ENCODE measurements at places on chromosomes 2 and 18.

GRCh38 chr18:69233465-69234054 is 167.1 kb upstream of the DOK6 start:
- no peak for DNase-seq

DNA sequence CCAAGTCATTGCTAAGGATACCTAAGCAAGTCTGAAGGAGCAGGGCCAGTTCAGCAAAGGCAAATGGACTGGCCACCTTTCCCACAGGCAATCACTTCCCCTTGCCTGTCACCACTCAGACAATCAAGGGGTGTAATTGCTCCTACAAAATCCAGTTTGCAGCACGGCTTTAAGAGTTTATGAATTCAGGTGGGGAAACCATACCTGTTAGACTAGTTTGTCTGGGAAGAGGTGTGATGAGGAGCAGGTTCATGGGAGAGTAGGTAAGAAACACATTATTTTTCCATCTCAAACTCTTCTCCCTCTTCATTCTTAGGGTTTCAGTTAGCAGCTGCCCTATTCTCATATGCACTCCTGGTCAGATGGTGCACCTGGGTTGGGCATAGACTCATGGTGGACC is 102.5 kb downstream of the EVA1A start:
- no peak for DNase-seq

GRCh38 chr2:129923265-129924091 is 56.0 kb upstream of the RAB6C start:
- DNase-seq = peak; percentile 8

- no peak for DNase-seq
Measured at GRCh38 chr2:163348857-163349380, 386.9 kb downstream of the FIGN start.

DNA sequence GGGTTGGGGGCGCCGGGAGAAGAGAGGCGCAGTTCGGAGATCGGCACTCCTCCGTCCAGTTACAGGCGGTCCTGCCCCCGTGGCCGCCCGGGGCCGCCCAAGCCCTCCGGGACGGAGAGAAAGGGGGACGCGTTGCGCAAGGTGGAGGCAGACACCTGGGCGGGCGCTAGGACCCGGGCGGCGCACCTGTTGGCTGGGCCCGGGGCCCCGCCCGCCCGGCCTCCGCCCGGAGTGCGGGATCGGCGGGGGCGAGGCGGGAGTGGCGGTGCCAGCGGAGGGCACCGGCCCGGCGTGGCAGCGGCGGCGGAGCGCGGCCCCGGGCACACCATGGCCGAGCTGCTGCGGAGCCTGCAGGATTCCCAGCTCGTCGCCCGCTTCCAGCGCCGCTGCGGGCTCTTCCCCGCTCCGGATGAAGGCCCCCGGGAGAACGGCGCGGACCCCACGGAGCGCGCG is at the start of gene SGPP2:
Gene SGPP2, plus strand, starts transcription at position 268 of the 453 bp plus-strand sequence. Its CDS starts 60 bp downstream, at position 328.
- DNase-seq = no peak

GRCh38 chr2:212815453-212815852 is 276.9 kb upstream of the ERBB4 start:
- no peak for DNase-seq

- DNase-seq = no peak
Measured at GRCh38 chr18:68662754-68663153, 52.2 kb downstream of the TMX3 start.

GRCh38 chr2:180759631-180760030 is 220.8 kb upstream of the UBE2E3 start:
- DNase-seq = no peak

GRCh38 chr2:181673173-181673572 is 7.1 kb downstream of the NEUROD1 start:
- DNase-seq = no peak

DNA sequence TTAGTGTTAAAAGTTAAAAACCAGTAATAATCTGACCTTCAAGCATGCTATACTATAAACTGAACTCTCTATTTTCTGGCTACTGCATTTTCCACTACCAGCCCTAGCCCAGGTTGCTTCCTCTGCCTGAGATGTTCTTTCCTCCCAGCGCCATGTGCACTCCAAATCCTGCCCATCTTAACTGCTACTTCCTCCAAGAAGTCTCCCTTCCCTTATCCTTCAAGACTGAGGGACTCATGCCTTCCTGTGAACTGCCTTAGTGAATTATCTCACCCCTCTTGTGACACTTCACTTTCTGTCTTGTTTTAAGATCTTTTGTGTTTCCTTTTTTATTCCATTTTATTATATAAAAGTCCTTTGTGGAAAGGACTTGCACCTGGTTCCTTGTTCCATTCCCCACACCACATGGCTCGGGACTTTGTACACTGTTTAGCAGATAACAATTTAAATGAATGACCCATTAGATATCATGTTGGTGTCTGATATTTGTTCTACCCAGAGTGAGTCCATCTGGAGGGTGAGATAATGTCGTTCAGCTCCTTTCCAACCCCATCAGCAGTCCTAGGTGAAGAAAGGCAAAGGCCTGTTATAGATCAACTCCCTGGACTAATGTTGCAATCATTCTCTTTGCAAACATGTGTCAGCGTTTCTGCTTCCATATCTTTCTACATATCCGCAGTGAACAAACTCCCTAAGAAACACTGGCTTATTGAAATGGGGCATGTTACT is 20.9 kb upstream of the AGFG1 start:
- DNase-seq = no peak

DNA sequence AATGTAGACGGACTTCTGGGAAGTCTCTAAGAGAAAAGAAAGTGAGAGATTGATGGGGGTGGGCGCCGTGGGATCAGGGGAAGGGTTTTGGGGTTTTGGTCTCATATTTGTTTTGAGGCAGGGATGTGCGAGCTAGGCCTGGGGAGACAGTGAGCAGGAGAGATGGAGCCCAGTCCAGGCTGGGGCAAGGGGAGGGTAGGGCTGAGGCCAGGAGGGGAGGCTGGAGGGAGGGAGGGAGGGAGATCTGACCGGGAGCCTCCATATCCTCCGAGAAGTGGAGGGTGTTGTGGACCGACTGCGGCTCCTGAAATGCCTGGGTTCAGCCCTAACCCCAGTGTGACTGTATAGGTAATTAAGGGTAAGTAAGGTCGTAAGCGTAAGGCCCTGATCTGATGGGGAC is 72.8 kb upstream of the ODC1 start:
- no peak for DNase-seq

- DNase-seq = no peak
Measured at GRCh38 chr2:214810671-214811070, 1.2 kb upstream of the BARD1 start.

DNA sequence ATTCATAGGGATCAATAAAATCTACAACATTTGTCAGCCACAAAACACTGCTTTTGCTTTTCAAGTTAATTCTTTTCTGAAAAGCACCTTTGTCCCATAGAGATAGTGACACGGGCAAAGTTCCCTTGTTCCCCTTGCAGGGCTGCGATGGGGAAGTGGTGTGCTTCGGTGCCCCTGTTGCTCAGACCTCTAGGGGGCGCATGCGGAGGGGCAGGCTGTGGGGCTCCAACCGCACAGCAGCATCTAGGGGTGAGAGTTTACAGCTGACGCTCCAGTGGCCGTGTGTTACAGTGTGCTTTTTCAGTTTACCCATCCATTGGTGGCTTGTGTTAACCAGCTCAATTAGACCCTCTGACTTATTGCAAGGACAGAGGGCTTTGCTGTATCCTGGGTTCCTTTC is 1432.2 kb upstream of the ACVR2A start:
- no peak for DNase-seq

GRCh38 chr2:14126846-14127245 is 505.7 kb upstream of the LRATD1 start:
- no peak for DNase-seq

DNA sequence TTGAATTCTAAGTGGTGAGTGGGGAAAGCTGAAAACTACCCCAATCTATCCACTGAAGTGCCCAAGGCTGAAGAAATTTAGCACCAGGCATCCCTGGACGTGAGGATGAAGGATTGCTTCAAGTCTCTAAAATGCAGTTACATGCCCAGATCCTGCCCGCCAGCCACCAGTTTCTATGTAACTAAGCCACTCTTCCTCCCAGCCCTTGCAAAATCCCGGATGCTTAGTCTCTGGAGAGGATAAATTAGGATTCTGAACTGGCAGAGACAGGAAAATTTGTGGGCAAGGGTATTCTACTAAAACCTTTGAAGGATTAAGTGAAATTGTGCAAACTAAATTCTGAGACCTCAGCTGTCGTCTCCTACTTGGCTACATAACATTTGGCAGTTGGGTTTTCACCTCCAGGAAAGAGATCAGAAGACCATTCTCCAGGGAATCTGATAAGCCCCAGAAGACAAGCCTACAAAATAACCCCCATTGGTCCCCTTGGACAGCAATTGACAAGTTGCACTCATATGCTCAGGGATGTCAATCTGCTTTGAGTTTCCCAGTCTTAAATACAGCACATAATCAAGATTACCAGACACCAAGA is 93.9 kb upstream of the CD226 start:
- DNase-seq = no peak

DNA sequence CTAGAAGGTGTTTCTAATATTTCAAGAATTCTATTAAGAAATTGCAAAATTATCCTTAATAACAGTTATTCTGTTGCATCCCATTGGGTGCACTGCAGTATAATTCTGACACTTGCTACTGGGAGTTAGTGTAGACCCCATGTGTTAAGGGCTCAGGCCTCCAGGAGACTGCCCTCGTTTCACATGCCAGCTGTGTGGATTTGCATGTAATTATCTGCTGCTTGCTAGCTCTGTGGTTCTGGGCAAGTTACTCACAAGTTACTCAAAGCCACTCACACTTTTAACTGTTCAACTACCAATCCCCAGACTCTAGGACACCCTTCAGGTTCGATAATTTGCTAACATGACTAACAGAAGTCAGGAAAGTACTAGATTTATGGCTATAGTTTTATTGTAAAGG is 38.6 kb downstream of the ST6GAL2 start:
- DNase-seq = no peak

GRCh38 chr2:16000642-16001041 is 60.3 kb downstream of the MYCN start:
- DNase-seq = no peak

DNA sequence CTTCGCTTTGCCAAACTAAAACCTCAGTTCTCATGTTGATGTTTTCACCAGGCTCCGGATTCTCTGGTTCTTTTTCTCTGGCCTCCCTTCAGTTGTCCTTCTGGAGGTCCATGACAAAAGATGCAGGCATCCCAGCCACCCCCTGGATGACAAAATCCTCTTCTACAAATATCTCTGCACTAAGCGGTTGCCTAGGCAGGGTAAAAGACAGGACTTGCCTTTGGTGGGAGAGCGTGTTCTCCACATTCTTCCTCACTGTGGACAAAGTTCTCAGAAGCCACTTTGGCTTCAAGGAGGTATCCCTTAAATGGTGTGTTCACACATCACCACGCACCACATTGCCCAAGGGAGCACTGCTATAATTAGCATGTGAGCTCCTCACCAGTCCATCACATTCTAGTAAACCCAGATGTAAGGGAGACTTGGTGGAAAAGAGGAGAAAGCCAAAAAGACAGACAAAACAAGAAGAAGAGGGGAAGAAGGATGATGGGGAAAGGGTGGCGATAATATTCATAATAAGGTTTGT is 23.6 kb upstream of the MRPL33 start:
- DNase-seq = no peak

DNA sequence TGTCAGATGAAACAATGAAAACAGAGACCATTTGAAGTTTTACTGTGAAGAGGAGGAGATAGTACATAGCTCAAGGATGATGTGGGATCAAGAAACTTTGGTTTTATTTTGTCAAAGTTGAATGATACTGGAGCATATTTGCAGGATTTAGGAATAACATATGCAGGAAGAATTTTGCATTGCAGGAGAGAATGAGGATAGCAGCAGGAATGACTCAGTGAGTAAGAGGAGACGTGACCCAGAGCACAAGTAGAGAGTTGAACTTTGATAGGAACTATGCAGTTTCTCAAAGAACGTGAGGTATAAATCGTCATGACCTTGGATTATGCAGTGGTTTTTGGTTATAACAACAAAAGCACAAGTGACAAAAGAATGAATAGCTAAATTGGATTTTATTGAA is 47.7 kb downstream of the MAPRE2 start:
- no peak for DNase-seq

DNA sequence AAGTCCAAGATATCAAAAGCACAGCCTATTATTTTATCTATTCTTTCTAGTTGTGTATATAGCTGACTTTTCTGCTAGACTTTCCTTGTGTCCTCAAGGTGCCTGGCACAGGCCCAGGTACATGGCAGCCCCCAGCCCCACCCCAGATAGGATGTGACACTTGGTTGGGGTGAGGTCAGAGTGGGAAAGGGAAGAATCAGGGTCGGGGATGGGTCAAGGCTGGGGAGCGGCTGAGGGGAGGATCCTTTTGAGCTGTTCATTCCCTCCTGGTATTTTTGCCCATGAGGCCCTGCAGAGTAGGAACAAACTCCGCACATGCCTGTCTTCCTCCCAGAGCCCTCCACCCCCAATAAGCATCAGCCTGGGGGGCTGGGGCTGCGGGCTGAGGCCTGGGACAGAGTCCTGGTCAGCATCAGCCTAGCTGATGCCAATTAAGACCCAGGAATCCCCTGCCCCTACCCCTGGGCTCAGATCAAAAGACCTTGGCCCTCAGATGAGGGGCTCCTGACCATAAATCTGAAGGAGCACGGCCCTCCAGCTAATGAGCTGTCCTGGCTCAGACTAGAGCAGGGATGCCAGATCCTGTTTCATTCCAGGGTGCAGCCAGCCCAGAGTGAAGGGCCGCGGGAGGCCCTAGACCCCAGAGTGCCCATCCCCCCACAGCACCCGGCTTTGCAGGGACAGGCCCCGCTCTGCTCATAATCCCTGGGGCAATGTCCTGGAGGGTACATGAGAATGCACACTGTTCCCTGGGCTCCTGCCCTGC is 85.3 kb downstream of the SDC1 start:
- DNase-seq = no peak

GRCh38 chr2:159317392-159318088 is 31.0 kb upstream of the WDSUB1 start:
- no peak for DNase-seq

- no peak for DNase-seq
Measured at GRCh38 chr2:67515538-67515937, 118.4 kb downstream of the ETAA1 start.

DNA sequence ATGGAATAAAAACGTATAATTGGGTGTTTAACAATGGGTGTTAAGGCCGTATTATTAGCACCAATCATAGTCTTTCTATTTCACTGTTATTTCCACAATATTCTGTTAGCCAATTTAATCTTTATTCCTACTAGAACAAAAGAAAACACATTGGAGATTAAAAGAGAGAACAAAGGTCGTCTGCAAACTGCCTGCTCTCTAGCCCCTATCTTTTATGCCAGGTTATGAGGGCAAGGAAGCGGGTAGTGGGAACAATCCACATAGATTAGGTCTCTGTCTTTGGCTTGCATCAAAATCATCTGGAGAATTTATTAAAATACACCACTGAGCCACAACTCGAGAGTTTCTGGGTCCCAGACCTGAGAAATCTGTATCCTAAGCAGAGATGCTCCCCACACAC is 69.4 kb upstream of the DSC1 start:
- DNase-seq = no peak

Measured in stimulated activated CD8-positive, alpha-beta memory T cell treated with anti-CD3 and anti-CD28 coated beads, Interleukin-2, amount 100 ng/mL, for 48 hours (primary cell).